GM23338 (cell line): ENCODE measurements at places on chromosomes 7 and 10. TPM values are rescaled to one million over a fixed set of nuclear protein-coding genes. Genes with fewer than 3 reads are reported as not detected.

Gene TMEM130
- polyA plus RNA-seq = 2.0 TPM in 2 replicates

Gene SHH
- polyA plus RNA-seq = not detected in 2 replicates

Gene TSPAN13
- 40.9 and 42.5 TPM in 2 replicates for polyA plus RNA-seq

Gene PMS2
- polyA plus RNA-seq = 4.3 and 5.2 TPM in 2 replicates
